ENCODE measurements at places on chromosomes 12 and 14. TPM values are rescaled to one million over a fixed set of nuclear protein-coding genes. Genes with fewer than 3 reads are reported as not detected.

DNA sequence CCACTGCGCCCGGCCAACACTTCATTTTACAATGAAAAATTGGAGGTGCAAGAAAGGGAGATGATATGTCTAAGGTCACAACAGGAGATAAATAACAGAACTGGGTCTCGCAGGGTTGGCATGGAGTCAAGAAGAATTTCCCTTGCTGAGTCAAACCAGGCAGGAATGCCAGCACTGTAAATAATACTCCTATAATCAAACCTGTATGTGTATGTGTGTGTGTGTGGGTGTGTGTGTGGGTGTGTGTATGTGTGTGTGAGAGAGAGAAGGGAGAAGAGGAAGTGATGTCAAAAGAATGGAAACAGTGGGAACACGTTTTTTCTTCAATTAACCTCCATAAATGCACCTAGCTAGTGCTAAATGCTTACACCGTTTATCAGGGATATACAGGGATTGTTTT lies 70.4 kb downstream of the TMEM116 start:
- peaks cover 13% of the 10 kb centered on the region for H3K4me1 ChIP-seq
- no peak for DNase-seq
- H3K27ac ChIP-seq = no peak overlapping the region
- no peaks in the 10 kb centered on the region for H3K36me3 ChIP-seq
- no peaks in the 10 kb centered on the region for H3K27me3 ChIP-seq
- no peak overlapping the region for H3K4me3 ChIP-seq

The TMTC1 gene
- total RNA-seq = 38.5 TPM

DNA sequence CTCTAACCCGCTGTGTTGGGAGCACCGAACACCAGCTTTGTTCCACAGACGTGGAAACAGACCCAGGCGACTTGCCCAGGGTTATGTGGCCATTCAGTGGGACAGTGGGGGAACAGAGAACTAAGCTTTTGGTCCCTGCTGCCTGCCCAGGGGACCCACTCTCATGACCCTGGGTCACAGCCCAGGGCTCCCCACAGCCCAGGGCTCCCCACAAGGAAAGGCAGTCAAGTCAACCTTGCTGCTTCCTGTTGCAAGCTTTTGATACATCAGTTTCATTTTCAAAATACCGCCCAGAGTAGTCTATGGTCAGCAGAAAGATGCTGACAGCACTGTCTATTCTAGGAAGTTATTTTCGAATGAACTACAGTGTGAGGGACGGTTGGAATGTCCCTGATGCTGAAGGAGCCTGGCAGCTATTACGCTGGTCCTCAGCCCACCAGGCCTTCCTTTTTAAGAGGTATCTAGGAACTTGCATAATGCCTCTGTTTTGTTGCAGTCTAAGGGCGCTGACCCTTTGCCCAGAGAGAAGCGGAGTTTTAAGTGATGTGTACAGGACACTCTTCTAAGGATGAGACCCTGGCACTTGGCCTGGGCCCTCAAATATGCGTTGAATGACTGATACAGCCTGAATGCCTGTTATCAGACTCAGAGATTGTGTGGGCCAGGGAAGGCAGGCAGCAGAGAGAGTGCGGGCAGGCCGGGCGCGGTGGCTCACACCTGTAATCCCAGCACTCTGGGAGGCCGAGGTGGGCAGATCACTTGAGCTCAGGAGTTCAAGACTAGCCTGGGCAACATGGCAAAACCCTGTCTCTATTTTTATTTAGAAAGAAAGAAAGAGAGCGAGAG lies 12.6 kb upstream of the TTC7B start:
- peak overlapping the region; percentile 83 for H3K27ac ChIP-seq
- H3K36me3 ChIP-seq = no peaks in the 10 kb centered on the region
- no peak for DNase-seq
- no peaks in the 10 kb centered on the region for H3K27me3 ChIP-seq
- peaks cover 12% of the 10 kb centered on the region for H3K4me1 ChIP-seq

The MIP gene
- not detected for total RNA-seq

GRCh38 chr12:57845478-57846284 lies 848 bp downstream of the CTDSP2 start:
- H3K4me3 ChIP-seq = peak overlapping the region; percentile 95
- peak overlapping the region; percentile 99 for H3K27ac ChIP-seq
- peaks cover 71% of the 10 kb centered on the region for H3K4me1 ChIP-seq
- DNase-seq = peak; percentile 66
- no peaks in the 10 kb centered on the region for H3K27me3 ChIP-seq
- no peaks in the 10 kb centered on the region for H3K36me3 ChIP-seq

All from gastrocnemius medialis (tissue), 4 donors.